Glutamatergic neuron (in vitro differentiated cells): ENCODE measurements at places on chromosomes 7 and 10.

GRCh38 chr10:46218921-46219320, 67.9 kb upstream of the ANTXRL start:
- no peak for DNase-seq

DNA sequence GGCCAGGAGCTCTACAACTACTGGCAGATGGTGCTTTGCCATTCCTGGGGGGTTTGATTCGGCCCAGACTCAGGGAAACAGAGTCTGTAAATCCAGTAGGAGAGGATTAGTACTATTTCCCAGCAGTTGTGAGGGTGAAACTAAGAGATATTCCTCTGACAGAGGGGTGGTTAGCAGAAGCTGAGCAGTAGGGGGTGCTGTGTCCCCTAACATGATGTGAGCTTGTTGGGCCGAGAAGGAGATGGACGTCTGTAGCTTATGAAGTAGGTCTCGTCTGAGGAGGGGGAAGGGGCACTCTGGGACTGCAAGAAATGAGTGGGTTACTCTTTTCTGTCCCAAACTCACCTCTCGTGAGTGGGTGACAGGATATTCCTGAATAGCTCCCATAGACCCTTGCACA, 179.2 kb upstream of the MBL2 start:
- DNase-seq: peak; percentile 69

DNA sequence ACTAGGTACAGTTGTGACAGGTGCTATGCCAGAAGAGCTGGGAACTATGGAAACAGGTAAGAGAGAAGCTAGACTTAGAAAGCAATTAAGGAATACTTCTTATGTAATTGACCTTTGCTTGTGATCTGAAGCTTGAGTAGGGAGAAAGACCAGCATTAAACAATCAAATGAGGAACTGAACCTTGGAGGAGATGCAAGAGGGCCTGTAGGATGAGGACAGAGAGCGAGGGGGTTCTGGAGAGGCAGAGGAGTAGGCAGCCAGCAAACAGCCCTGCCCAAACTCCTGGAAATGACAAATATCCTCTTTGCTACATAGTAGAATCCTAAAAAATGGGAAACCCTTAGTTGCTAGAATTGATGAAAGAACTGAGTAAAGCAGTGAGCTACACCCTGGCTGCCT, 41.6 kb upstream of the FAM204A start:
- DNase-seq: no peak

GRCh38 chr10:70070834-70071233, 18.2 kb downstream of the MACROH2A2 start:
- DNase-seq: no peak

GRCh38 chr10:92834986-92835385, 13.3 kb upstream of the EXOC6 start:
- DNase-seq: no peak
